ENCODE measurements at places on chromosomes 13 and 19.

- no peak for DNase-seq
Measured at GRCh38 chr19:10653482-10653731, 739 bp upstream of the ILF3 start.

- peak; percentile 33 for DNase-seq
Measured at GRCh38 chr13:78121459-78122348, 203.1 kb upstream of the EDNRB start.

DNA sequence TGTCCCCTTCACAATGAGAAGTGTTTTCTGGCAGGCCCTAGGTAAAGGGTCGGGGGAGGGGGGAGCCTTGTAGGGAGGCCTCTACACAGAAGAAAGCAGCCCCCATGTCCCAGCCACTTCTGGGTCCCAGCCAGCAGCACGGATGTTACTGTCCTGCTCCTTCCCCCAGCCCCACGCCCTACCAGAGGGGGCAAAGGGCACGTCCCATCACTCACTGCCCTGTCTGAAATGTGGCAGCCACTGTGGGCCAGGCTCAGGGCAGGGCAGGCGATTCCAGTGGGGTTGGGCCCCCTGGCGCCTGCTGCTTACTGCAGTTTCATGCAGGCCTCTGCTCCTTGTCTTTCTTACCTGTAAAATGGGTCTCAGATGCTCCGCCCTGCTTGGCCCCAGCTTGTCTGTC is 6.1 kb upstream of the SLC25A42 start:
- DNase-seq = no peak

- peak; percentile 53 for DNase-seq
Measured at GRCh38 chr13:20127562-20128458, 33.0 kb downstream of the GJA3 start.

DNA sequence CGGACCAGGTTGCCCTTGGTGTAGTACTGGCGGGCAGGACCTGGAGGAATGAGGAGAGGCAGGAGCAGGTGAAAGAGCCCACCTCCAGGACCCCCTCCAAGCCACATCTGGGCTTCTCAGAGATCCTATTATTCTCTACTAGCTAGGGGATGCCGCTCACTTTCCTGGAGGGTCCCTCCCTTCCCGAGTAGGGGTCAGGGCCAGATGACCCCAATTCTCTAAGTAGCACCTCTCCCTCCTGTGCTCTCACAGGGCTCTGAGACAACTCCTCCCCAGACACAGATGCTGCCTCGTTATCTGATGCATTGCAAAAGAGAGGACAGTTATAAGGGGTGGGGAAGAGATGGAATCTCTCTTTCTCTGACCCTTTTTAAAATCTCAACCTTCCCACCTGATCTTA is 22.9 kb downstream of the GP6 start:
- no peak for DNase-seq

DNA sequence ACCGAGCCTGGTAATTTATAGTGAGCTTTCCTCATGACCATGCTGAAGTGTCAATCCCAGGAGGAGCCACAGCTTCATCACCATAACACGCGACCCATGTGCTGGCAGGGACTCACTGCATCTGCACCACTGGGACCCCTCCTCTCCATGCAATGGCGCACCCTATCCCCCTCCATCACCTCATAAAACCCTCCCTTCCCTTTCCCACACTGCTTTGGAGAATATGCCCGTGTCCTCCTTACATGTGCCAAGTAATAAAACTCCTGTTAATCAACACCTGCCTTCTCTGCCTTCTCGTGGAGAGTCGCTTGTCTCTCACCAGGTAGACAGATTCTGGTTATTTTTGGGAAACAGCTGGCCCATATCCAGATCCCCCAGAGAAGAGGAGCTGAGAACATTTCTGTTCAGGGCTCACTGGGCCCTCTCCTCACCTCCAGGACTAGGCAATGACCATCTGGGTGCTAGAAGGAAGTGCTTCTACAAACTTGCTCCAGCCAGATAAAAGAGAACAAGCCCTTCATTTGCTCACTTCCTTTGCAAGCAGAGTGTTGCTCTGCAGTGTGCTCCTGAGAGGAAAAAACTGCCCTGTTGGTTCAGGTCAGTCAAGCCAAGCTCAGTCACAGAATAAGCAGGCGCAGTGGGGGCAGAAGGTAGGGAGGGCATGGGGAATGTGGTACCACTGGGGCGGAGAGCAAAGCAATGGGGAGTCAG is 894.3 kb downstream of the UQCRFS1 start:
- DNase-seq = no peak

- DNase-seq = no peak
Measured at GRCh38 chr19:4300589-4300988, 1.6 kb downstream of the TMIGD2 start.

DNA sequence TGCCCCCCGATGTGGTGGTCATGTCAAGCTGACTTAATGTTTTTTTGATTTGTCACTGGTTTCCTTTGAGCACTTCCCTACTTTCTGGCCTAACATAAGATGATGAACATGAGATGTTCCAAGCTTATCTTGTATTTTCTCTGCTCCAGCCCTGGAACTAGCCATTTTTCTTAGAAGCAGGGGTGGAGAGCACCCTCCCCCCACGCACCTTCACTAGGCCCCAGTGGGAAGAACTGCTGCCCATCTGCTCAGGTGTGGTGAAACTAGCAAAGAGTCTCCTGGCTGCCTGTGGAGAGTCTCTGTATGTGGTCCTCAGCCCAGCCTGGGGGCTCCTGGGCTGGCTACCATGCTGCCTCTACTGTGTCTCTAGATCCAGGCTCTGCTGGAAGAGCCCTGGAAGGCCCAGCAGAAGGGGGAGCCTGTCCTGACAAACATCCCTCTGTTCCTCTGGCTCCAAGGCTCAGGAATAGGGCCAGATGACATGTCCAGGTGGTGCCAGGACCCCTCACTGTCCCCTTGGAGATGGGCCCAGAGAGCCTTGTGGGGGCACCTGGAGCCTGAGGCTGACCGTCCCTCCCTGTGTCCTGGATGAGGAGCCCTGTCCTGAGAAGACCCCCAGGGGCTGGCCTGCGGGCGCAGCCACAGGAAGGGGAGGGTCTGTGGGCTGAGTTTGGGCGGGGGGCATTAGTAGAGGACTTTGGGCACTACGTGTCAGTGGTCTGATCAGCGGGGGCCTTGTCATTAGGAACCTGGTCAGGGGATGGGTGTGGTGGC is 4.8 kb upstream of the ZNF14 start:
- no peak for DNase-seq

DNA sequence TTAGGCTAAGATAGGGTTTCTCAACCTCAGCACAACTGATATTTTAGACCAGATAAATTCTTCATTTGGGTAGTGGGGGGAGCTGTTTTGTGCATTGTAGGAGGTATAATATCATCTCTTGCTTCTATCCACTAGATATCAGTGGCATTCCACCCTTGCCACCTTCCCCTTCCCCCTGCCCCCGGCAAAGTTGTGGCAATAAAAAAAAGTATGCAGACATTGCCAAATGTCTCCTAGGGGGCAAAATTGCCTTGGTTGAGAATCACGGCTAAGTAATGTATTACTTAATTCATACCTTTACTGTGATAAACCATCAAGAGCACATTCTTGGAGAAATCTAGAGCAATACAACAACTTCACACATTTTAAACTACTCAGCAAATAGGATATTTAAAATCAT is 51.4 kb downstream of the UBL3 start:
- no peak for DNase-seq

GRCh38 chr13:39415008-39415802 is 187.8 kb downstream of the LHFPL6 start:
- no peak for DNase-seq

DNA sequence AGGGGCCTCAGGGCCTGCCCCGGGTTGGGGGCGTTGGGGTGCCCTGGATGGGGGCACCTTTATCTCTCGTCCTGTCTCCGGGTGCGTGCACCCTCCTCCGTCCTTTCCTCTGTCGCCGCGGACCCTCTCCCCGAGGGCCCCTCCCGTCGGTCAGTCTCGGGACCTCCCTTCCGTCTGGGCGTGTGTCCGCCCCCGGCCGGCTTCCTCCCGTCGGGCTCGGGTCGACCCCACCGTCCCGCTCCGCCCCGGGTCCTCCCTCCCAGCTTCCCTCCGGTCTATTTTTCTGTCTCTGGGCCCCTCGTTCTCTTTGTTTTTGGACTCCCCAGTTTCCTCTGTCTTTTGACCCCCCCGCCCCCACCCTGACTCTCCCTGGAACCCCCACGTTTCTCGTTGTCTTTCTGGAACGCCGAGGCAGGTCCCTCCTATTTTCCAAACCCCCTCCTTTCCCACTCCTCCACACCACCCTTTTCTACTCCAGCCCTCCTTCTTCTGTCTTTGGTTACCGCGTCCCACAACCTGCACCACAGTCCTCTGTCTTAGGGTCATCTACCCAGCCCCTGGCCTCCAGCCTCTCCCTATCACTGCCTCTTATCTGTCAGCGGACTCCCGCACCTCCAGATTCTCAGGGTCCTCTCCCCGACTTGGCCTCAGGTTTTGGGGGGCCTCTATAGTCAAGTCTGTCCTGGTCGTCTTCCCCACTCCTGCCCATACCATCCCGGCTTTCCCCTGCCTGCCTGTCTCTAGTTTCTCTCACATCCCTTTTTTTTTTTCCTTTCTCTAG is 757 bp downstream of the EGLN2 start:
- DNase-seq = no peak

GRCh38 chr19:46022061-46022430 is 807 bp downstream of the PGLYRP1 start:
- no peak for DNase-seq

DNA sequence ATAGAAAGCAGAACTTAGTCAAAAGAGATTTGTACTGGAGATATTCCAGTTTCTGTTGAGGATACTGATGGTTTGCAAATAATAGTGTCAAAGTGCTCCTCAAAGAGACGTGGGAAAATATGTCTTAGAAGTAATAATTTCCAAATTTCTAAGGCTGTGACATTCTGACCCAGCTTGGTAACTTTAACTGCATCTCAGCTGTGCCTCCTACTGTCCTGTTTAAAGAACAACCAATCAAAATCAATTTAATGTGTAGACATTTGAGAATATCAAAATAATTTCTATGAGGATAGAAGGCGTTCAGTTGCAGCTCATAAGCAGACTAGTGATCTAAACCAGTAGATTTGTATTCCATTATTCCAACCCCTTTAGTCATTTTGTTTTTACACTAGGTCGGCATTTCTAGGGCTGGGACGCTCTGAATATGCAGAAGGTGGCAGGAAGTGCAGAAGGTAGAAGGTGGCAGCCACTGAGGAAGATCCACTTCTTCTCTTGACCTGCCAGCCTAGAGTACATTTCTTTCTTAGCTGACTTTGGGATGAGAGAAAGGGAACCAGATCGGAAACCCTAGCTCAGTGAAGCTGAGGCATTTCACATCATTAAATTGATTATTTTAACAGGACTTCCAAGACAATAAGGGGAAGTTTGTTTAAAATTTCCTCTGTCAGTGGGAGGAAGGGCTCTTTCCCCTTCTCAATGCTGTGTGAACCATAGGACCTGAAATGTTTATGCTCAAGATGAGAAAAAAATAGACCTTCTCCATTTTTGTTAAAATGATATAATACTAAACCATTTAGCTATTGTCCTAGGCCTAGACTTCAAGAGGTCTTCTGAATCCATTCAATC is 67.5 kb downstream of the COL4A1 start:
- no peak for DNase-seq

GRCh38 chr19:33055718-33056117 is 9.0 kb downstream of the RHPN2 start:
- no peak for DNase-seq

DNA sequence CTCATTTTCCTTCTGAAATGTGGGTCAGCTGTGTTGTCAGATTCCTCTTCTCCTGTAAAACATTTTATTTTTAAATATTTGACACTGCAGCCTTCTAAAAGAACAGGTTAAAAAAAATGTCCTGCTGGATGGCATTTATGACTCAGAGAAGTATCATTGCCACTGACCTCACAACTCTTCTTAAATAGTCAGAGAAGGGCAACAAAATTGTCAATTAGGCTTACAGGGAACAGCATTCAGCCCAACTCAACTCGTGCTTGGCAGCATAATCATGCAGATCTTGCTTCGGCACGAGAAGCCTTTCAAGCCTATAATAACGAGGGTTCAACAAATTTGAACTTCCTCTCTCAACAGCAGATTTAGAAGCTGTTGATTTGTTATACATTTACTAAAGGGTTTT is 296.7 kb upstream of the DACH1 start:
- no peak for DNase-seq

DNA sequence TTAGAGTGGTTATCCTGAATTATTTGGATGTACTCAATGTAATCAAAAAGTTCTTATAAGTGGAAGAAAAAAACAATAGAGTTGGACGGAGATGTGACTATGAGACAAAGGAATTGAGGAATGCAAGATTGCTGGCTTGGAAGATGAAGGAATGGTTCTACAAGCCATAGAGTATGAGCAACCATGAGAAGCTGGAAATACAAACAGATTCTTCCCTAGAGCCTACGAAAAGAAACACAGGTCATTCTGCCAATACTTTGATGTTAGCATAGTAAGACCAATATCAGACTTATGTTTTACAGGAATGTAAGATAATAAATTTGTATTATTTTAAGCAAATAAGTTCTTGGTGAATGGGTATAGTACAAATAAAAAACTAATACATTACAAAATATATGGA is 249.2 kb downstream of the DIAPH3 start:
- no peak for DNase-seq

DNA sequence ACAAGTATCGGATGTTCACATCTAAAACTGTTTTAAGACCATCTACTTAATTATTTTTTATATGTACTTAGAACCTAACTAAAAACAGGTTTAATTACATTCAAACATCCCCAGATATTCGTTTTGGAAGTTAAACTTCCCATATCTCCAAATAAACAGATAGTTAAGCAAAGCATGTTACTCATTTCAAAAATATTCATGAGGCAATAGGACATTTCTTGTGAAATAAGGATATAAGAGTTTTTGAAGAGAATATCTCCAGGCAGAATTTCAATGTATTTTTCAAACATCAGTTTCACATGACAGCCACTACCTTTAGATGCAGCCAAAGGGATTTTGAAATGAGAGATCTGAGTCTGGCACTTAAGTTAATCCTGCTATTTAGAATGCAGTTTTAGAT is 697.5 kb downstream of the SLITRK1 start:
- DNase-seq = no peak

DNA sequence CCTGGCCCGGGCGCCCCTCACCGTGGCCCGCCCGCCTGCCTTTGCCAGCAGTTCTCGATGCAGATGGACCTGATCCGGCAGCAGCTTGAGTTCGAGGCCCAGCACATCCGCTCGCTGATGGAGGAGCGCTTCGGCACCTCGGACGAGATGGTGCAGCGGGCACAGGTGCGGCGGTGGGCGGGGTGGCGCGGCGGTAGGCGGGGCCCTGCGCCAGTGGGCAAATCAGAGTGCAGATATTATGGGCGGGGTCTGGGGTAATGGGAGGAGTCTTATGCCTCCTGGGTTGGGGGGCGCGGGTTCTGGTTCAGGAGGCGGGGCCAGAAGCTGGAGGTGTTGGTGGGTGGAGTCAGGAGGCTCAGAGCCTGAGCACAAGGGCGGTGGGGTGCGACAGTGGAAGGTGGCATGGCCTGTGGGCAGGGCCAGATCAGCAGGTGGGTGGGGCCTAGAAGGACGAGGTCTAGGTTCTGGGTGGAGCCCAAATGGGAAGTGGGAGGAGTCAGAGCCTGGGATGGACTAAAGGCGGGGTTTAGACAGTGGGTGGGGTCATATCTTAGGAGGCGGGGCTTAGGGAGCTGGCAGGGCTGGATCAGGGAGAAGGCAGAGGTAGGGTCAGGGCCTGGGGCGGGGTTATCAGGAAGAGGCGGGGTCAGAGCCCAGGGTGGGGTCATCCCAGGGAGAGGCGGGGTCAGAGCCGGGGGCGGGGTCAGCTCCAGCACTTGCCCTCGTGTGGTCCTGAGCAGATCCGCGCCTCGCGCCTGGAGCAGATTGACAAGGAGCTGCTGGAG is 5.6 kb downstream of the APC2 start:
- DNase-seq = peak; percentile 54

GRCh38 chr13:81393721-81394120 is 1052.8 kb upstream of the SPRY2 start:
- no peak for DNase-seq
